ENCODE measurements at places on chromosomes 1 and 21.
A peak's percentile ranks its signal among the peaks of the same experiment; 100 is the strongest.

GRCh38 chr1:20037877-20038276 is 32.1 kb upstream of the PLA2G5 start:
- no peak for DNase-seq

GRCh38 chr1:209835782-209836298 is 8.1 kb downstream of the UTP25 start:
- DNase-seq: no peak

DNA sequence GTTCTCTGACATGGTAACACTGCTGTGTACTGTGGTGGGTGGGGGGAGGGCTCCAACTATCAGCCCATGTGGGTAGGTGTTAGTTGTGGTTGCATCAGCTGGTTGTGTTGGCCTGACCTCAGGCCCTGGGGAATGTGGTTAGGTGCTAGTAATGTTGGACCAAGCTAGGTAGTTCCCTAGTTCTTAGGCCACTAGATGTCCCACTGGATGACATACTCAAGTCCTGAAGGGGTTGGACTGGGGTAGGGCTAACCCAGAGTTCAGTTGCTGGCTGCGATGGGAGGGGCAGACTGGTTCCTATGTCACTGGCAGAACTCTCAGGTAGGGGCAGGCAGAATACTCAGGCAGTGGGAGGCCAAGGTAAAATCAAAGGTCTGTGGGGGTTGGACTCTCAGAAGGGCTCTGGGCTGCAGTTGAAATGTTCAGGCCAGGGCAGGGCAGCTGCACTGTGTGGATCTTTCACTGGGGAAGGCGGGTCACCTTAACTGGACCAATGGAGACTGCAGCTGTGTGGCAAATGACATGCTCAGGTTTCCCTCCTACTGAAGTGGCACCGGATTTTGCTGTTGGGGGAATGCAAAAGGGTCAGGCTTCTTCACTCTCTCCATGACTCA is 870.7 kb downstream of the LRRIQ3 start:
- no peak for DNase-seq

DNA sequence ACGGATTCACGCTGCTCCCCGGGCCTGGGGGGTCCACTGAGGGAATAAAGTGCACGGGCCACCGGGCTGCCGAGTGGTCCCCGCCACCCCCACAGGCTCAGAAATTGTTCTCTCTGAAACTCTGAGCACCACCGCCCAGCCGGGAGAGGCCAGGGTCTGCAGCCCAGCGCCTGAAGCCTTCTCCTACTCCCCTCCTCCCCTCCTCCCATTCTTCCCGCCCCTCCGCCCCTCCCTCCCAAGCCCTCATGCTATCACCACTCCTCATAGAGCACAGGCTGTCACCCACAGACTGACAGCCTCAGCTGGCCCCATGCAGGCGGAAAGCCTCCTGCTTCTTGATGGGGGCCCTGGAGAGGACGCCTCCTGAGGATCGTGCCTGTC is 707 bp upstream of the GPR153 start:
- peak; percentile 53 for DNase-seq

- no peak for DNase-seq
These were observed 13.9 kb upstream of the WDR26 start for GRCh38 chr1:224448453-224449017.

GRCh38 chr1:11535761-11536572 is 57.0 kb downstream of the DISP3 start:
- no peak for DNase-seq

- peak; percentile 74 for DNase-seq
These were observed at the start of gene DPM3 for GRCh38 chr1:155139895-155140629. DPM3 (minus strand) TSS chr1:155140531; CDS start chr1:155140240, 291 bp downstream.

GRCh38 chr1:66981679-66982078 is 56.9 kb downstream of the MIER1 start:
- DNase-seq: no peak

- DNase-seq: peak; percentile 92
These were observed 18.9 kb downstream of the SHISAL2A start for GRCh38 chr1:52651904-52652303.
